Subcutaneous preadipocyte (primary cell): ENCODE measurements at places on chromosomes 5 and 9. TPM values are rescaled to one million over a fixed set of nuclear protein-coding genes. Genes with fewer than 3 reads are reported as not detected.

PCDH12 gene
- 1.2 and 1.5 TPM in 2 replicates for total RNA-seq

IRX2 gene
- total RNA-seq: 9.6 and 16.0 TPM in 2 replicates

PIP5K1B gene
- not detected in 2 replicates for total RNA-seq

CDH9 gene
- total RNA-seq: not detected in 2 replicates

SKP2 gene
- 22.4 and 54.0 TPM in 2 replicates for total RNA-seq

TAF11L8 gene
- total RNA-seq: not detected in 2 replicates

SHOC1 gene
- not detected in 2 replicates for total RNA-seq

F2RL1 gene
- total RNA-seq: 2.9 and 3.1 TPM in 2 replicates

RELL2 gene
- 2.9 and 3.3 TPM in 2 replicates for total RNA-seq

SET gene
- total RNA-seq: 321 and 441 TPM in 2 replicates

CTSV gene
- 0.20 TPM in 1 of 2 replicates, not detected in the other for total RNA-seq

C9orf153 gene
- 0.20 and 0.37 TPM in 2 replicates for total RNA-seq

ACTBL2 gene
- under 0.01 TPM in 1 of 2 replicates, not detected in the other for total RNA-seq

ZNF883 gene
- 0.73 and 2.0 TPM in 2 replicates for total RNA-seq

THBS4 gene
- total RNA-seq: 0.37 and 0.59 TPM in 2 replicates

FAM200C gene
- 2.9 and 3.9 TPM in 2 replicates for total RNA-seq

LVRN gene
- total RNA-seq: 0.39 and 0.73 TPM in 2 replicates

GRIA1 gene
- under 0.01 TPM in 1 of 2 replicates, not detected in the other for total RNA-seq

AGXT2 gene
- total RNA-seq: not detected in 2 replicates

CATSPER3 gene
- total RNA-seq: under 0.01 TPM in 1 of 2 replicates, not detected in the other

CSNK1G3 gene
- total RNA-seq: 37.5 and 53.2 TPM in 2 replicates

SPINK4 gene
- not detected in 2 replicates for total RNA-seq

PCDHA10 gene
- under 0.01 TPM in 2 replicates for total RNA-seq

STPG3 gene
- not detected in 2 replicates for total RNA-seq

CMYA5 gene
- 0.59 and 1.8 TPM in 2 replicates for total RNA-seq

LEAP2 gene
- total RNA-seq: 0.37 and 0.59 TPM in 2 replicates

CCL28 gene
- total RNA-seq: 1.4 and 1.5 TPM in 2 replicates

C5orf46 gene
- total RNA-seq: not detected in 2 replicates

CCL27 gene
- not detected in 2 replicates for total RNA-seq

EFCAB9 gene
- total RNA-seq: not detected in 2 replicates

SLC25A2 gene
- total RNA-seq: 0.37 and 0.39 TPM in 2 replicates

QRFP gene
- not detected in 2 replicates for total RNA-seq

SLC34A3 gene
- not detected in 2 replicates for total RNA-seq

MTAP gene
- total RNA-seq: 44.1 and 56.9 TPM in 2 replicates

LCNL1 gene
- under 0.01 and 0.37 TPM in 2 replicates for total RNA-seq
